ENCODE measurements at places on chromosomes 12 and 14.

DNA sequence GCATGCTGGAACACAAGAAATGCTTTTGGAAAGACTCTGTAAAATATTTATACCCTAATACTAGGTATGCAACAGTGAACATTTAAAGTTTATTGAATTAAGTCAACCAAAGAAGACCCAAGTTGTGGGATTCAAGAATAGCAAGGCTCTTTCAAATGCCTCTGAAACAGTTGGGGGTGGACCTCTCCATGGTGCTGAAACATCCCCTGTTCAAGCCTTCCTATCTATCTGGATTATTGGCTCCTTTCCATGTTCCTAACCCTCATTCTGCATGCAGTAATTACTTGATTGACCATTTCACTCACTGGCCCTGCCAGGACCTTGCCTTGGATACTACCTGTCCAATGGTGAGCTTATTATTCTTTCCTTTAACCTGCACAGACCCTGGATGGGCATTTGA lies 349.7 kb downstream of the NRXN3 start:
- peak; percentile 34 for DNase-seq

DNA sequence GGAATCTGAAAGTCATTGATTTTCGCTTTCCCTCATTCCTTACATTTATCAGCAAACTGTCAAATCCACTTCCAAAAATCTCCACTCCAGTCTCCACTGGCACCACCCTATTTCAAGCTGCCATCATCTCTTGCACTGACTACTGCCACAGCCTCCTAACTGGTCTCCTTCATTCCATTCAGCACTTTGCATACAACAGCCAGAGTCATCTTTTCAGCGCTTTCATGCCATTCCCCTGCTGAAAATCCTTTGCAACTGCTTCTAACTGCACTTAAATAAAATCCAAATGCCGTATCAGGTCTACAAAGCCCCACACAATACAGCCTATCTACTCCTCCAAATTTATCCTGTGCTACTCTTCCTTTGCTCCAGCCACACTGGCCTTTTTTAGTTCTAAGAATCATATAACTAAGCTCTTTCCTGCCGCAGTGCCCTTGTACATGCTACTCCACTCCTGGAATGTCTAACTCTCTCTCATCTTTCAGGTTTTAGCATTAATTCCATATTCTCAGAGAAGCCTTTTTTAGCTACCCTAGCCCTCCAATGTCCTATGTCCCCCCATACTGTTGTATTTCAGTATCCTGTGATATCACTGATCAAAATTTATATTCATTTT lies 21.6 kb downstream of the FERMT2 start:
- no peak for DNase-seq

GRCh38 chr12:76666290-76666835 lies 97.6 kb upstream of the ZDHHC17 start:
- no peak for DNase-seq

DNA sequence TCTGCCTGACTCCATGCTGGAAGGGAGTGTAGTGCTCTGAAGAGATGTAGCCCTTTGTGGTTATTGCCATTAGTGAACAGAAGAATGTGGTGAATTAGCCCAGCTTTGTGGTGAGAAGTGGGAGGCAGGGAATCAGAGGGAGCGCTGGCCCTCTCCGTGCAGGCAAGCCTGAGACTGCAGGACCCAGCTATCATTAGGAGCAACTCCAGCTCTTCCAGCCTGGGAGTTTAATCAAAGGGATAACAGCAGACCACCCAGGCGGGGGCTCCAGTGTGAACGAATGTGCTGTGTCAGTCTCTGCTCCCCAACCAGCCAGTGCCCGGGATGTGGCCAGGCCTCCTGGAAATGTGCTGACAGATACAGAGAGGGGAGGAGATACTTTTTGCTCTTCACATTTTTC lies 142.7 kb downstream of the TTLL5 start:
- no peak for DNase-seq

DNA sequence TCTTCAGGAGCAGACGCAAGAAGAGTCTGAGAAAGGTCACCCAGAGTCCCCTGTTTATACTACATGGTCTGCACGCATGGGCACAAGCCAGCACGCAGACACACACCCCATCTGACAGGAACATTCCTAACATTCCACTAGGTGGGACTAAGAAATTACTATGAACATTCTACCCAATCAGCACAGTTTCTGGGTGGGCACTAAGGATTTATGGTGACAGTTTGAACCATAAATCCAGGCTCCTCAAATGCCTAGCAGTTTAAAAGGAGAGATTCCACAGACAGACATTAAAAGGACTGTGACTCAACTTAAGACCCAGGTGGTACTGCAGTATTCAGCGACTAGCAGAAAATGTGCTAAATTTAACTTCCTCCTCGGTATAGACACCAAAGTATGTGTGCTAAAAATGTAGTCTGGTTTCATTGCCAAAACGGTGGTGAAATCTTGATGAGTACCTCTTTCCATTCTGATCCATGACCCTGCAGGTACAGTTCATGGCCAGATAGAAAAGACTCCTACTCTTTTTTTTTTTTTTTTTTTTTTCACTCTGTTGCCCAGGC lies 16.2 kb downstream of the ABHD4 start:
- no peak for DNase-seq

GRCh38 chr12:93918262-93918661 lies 230.1 kb upstream of the PLXNC1 start:
- DNase-seq, result no peak

GRCh38 chr12:57086493-57087009 lies 2.4 kb upstream of the NAB2 start:
- DNase-seq, result peak; percentile 82

GRCh38 chr12:98149270-98149669 lies 366.1 kb upstream of the TMPO start:
- no peak for DNase-seq

DNA sequence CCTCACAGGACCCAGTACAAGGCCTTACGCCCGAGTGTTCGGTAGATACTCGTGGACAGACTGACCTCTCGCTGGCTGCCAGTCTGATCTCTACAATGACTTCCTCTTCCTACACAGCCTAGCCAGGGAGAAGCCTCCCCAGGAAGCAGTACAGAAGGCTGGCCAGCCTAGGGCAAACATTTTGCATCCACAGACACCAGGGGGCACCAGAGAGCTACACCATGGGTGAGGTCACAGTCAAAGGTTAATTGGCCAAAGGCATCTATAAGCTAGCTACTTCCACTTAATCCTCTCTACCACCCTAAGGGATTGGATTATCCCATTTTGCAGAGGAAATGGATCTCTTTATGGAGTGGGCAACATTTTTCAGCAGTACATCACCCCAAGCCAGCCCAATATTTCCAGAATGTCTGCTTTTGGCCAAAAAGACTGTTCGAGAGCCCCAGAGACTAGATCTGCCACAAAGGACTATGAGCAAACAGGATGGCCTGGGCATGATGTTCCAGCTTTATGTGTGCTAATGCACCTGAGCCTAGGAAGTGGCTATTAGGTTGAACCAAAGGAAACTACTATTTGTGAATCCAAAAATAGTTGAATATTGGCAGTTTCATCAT lies 14.6 kb upstream of the PNMA1 start:
- peak; percentile 92 for DNase-seq

GRCh38 chr14:91947475-91948184 lies at the start of gene FBLN5:
TSS of gene FBLN5 (minus strand) at chr14:91947694. CDS start at chr14:91947229, 465 bp downstream.
- peak; percentile 2 for DNase-seq

GRCh38 chr12:113070117-113070906 lies 13.8 kb downstream of the DTX1 start:
- no peak for DNase-seq

- DNase-seq, result no peak
These were observed 85.6 kb downstream of the NAV3 start for GRCh38 chr12:77916276-77916675.

- peak; percentile 36 for DNase-seq
These were observed 600 bp downstream of the PNN start for GRCh38 chr14:39175445-39176262.

DNA sequence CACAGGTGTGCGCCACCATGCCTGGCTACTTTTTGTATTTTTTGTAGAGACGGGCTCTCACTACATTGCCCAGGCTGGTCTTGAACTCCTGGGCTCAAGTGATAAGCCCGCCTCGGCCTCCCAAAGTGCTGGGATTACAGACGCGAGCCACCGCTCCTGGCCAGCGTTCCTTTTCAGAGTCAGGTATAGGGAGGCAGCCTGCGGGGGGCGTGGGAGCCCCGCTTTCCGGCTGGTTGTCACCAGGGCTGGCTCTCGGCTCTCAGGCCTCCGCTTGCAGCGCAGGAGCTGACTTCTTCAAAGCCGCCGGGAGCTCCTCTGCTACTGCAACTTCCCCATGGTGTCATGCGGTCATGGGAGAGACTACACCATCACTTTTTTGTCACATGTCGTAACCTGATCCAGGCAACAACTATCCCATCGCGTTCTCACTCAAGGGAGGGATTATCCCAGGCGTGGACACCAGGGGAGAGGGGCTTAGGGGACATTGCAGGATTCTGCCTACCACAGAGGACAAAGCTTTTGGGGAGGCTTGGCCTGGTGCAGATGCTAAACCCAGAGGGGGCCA lies 129.4 kb downstream of the SCARB1 start:
- DNase-seq, result peak; percentile 84

- no peak for DNase-seq
These were observed 48.0 kb upstream of the GPR68 start for GRCh38 chr14:91292491-91292890.

GRCh38 chr12:91138337-91138920 lies 27.1 kb upstream of the LUM start:
- no peak for DNase-seq

DNA sequence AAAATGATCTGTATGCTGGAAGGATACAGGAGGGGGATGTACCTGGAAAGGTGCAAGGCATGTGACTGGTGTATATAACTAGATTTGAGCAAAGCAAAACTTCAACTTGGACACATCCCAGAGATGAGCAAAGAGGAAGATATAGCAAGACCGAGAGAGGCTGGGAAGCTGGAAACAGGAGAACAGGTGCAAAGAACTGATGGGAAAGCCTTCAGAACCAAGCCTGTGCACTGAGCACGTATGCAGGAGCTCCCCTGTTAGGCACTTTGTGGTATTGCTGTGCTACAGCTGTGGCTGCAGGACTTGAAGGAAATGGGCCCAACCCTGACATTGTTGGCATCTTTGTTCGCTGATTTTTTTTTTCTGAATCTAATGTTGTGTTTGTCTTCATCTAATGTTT lies 120.7 kb upstream of the PWP1 start:
- DNase-seq, result no peak

- DNase-seq, result no peak
These were observed 232.5 kb upstream of the FOXN3 start for GRCh38 chr14:89649451-89650075.

DNA sequence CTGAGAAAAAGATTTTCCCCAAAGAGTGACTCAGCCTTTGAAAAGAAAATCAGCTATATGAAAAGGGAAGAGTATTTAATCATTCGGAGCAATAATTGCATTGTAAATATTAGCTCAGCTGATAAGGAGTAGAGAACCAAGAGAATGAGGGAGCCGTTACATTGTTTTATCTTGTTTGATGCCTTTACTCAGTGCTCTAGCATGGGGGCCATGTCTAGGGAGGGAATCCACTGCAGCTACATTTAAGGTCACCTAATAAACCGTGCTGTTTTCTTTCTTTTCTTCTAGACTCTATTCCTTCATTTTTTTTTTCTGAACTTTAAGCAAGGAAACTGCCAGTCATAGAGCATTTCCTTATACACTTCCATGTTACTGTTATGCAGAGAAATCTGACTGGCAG lies 447.0 kb downstream of the DIO2 start:
- DNase-seq, result no peak

DNA sequence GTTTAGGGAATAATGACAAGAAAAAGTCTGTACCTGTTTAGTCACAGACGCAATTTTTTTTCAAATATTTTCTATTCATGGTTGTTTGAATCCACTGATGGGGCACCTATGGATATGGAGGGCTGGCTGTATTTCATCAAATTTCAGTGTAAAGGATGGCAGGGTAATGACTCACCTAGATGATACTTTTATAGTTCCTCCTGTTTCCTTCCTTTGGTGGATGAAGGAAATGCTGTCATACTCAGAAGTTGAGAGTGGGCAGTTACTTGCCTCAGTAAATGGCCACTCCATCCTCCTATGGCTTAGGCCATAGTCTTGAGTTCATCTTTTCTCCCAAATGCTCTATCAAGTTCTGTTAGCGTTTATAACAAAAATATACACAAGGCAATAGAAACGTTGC lies 18.9 kb upstream of the C12orf71 start:
- DNase-seq, result no peak

GRCh38 chr14:72598306-72598705 lies 295.6 kb downstream of the DPF3 start:
- no peak for DNase-seq

GRCh38 chr14:92780444-92781232 lies 13.5 kb upstream of the GOLGA5 start:
- no peak for DNase-seq

DNA sequence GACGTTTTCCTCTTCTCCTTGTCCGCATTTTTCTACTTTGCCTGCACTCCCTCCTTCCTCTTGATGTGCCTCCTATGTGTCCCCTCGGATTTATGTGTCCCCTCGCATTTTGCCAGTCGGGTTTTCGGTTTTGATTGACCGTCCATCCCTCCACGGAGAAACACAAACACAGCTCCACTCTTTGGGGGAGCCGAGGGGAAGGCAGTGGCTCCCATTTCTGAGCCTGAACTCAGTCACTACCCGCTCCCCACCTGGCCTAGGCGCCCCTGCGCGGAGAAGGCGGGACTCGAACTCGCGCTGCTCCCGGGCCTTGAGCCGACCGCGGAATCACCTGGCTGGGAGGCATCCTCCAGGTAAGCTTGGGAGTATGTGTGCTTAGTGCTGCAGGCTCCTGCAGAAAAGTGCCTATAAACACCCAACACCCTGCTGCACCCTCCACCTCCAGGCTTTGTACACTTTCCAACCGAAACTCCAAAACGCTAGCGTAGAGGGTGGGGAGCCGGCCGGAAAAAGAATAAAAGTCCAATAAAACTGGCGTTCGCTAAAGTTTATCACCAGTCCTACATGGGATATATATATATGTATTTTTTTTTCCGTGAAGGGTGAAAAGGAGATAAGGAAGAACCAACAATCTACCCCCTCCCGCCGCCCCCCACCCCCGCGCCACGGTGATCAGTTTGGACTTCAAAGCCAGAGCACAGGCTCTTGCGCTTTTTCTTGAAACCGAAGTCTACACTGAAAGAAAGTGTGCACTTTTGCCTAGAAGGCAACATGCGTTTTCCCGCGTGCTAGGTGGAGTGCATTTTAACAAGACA lies 3.3 kb upstream of the CCND2 start:
- no peak for DNase-seq
